ENCODE measurements at places on chromosomes 11 and 22.

DNA sequence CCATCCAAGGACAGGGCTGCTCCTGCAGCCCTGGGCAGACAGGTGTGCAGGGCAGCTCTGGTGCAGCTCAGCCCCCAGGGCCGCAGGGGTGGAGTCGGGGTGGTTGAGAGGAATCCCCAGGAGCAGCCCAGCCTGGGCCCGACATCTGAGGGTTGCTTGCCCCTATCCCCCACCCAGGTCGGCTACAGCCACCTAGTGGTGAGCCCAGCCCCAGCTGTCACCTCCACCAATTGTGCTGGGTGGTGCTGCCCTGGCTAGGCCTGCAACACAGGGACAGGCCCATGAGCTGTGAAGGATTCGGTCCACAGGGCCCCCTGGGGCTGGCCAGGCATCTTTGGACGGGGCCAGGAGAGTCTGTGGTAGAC, 29.6 kb downstream of the RTN4R start:
- peak; percentile 45 for DNase-seq

DNA sequence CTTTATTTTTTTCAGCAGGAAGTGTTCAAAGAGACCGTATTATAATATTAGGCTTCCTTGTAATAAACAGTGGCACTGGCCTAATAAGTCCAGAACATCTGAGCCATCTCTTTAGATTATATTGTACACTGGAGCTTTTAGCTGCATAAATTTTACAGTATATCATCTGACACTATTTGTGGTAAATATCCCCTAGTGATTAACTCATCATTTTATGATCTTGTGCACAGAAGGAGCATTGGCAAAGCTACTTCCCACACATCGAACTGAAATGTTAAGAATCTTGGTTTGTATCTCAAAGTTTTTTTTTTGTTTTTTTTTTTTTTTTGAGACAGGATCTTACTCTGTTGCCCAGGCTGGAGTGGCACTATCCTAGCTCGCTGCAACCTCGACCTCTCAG, 162.7 kb downstream of the HIPK3 start:
- no peak for DNase-seq

GRCh38 chr11:66438504-66439466, at the start of gene MRPL11:
TSS of gene MRPL11 (minus strand) at chr11:66438848. CDS start at chr11:66438754, 94 bp downstream.
- DNase-seq, result peak; percentile 70

GRCh38 chr11:122902951-122903350, 20.4 kb downstream of the JHY start:
- no peak for DNase-seq

GRCh38 chr11:43316451-43316850, 4.7 kb downstream of the API5 start:
- DNase-seq, result no peak

- no peak for DNase-seq
Measured at GRCh38 chr11:69972351-69972802, 105.7 kb upstream of the ANO1 start.

GRCh38 chr11:127106938-127107337, 106.4 kb upstream of the KIRREL3 start:
- DNase-seq, result no peak

- DNase-seq, result no peak
Measured at GRCh38 chr11:10900681-10901415, 43.0 kb upstream of the ZBED5 start.

DNA sequence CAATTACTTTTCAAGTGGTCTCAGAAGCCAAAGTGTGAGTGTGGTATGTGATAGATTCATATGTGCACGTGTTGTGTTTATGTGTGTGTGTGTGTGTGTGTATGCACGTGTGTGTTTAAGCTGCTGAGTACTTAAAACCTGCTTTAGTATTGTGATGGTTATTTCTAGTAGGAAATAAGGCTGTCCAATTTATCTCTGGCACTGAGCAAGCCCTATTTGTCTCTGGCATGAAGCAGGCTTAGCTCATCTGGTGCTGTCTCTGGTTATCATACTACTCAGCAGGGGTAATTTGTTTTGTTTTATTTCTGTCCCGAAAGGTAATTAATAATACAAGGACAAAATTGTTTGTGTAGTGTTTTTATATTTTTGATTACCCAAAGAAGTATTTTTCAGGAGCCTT, 333.7 kb downstream of the FAT3 start:
- no peak for DNase-seq

DNA sequence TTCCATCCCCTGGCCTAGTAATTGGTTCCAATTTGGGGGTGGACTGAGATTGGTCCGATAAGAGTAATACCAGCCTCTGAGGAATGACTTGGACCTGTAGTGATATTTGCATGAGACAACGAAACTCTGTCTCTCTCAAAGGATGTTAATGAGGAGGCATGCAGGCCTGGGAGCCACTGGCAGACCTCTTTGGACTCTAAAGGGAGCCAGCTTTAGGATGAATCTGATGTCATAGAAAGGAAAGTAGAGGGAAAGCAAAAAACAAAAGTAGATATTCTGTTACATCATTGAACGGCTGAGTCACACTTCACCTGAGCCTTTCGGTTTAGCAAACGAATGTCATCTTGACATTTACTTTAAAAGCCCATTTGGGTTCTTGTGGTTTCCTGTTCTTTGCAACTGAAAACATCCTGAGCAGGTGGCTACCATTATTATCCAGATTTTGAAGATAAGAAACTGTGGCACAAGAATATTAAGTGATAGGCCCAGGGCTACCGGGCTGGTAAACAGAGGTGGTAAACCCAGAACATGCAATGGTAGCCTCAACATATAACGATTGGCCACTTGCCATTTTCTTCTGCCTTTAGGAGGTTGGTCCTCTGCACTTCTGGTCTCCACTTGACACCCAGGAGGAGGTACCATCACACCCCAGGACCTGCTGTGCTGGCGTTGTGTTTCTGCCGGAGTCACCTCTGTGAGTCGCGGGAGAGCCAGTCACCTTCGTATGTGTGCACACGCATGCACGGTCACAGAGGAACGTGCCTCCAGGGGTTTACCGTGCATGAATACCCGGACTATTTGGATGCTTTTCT, 42.7 kb downstream of the RTL6 start:
- no peak for DNase-seq

DNA sequence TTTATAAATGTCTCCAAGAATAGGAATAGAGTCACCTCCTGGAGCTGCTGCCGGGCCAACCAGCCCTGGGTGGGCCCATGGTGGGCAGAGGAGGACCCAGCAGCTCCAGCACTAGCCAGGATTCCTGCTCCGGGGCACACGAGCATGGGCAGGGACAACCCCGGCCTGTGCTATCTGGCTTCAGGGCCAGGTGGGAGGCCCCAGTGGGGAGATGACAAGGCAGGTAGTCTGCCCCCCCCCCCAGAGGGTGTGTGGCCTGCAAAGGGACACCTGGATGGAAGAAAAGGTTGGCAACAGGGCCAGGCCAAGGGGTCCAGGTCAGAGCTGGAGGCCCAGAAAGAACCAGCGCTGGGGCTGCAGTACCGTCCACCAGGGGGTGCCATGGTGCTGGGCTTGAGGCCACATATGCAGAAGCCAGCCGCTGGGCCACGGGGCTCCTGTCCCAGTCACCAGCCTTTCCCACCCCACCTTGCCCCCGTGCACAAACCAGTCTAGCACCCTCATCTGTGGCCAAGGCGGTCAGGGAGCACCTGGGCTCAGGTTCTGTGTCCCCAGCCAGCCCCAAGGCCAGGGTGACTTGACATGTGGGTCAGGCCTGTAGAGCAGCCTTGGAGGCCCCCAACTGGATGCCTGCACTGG, 3.4 kb downstream of the TSPAN32 start:
- peak; percentile 59 for DNase-seq

DNA sequence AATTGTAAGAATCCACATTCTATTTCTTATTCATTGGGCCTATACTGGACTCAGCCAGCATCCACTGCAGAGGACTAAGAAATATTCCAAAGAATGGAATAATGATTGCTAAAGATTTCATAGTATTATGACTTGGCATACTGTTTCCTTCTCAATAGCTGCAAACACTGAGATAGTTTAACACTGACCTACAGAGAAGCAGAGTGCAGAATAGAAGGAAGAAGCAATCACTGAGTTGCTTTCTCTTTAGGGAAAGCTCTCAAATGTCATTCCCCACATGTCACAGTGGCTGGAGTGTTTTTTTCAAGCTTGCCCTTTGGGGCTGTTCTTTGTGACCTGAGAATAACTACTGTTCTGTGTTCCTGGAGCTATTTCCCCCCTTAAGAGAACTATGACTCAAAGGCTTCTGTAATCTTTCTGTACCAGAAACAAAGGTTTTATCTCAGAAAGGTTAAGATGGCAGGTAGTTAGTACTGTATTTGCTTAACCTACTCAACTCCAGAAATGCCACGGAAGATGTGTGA, 243.6 kb upstream of the LUZP2 start:
- no peak for DNase-seq

- no peak for DNase-seq
Measured at GRCh38 chr11:73969991-73970800, 12.4 kb downstream of the UCP2 start.

- DNase-seq, result no peak
Measured at GRCh38 chr11:73946798-73947458, 3.9 kb upstream of the DNAJB13 start.

DNA sequence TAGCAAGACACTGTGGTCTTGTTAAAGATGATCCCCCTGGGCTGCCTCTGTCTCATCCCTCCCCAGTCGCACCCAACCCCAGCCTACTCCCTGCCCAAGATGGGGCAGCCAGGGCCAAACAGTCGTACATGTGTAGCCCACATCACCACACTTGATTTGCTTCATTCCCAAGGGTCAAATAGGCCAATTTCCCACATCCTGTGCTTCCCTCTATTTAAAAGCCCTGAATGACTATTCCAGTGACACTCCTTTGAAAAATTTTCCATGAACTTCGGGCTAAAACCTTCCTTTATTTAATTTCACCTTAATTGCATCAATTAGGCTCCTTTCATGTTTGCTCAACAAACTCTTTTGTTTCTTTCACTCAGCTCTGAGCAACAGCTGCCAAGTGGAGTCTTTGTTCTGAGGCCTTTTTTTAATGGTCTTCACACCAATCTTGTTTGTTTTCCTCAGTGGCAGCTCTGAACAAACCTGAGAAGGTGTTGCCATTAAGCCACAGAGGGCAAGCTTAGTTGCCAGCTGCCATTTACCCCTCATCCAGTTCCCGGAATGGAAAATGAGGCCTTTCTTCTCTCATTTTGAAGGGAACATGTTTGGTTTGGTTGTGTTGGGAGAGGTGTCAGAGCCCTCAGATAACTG, 126.9 kb downstream of the APIP start:
- DNase-seq, result no peak

- DNase-seq, result no peak
Measured at GRCh38 chr11:45817191-45817590, 12.2 kb downstream of the SLC35C1 start.

DNA sequence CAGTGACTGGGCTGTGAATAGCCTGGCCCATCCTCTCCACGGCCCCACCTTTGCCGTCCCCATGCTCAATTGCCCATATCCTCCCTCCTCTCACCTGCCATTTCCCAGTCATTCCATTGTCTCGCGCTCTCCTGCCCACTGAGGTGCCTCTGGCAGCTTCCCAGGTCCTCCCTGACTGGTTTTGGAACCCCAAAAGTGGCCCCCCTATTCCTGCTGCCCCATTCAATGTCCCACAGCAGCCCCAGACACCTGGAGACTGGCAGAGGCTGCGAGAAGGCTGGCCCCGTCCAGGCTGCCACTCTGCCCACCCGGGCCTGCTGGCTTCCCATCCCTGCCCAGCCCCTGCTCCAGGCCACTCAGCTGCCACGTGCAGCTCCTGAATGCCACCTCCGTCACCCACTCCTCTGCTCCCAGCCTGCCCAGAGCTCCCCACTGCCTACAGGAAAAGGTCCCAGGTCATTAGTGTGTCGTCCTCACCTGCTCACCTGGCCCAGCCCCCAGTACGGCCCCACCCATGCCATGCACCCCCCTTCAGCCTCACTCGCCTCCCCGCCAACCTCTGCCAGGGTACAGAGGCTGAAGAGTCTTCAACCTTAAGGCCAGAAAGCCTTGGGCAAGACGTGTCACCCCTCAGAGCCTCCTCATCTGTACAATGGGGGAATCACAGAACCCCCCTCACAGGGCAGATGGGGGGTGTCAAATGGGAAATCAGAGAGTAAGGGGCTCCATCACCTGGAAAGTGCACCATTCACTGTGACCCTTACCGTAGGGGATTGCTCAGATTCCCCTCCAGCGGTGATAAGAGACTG, 37.5 kb downstream of the KCNJ4 start:
- DNase-seq, result no peak

GRCh38 chr22:32880061-32880460, 78.6 kb downstream of the TIMP3 start:
- DNase-seq, result no peak

- DNase-seq, result no peak
Measured at GRCh38 chr11:66479394-66480116, 679 bp upstream of the DPP3 start.

DNA sequence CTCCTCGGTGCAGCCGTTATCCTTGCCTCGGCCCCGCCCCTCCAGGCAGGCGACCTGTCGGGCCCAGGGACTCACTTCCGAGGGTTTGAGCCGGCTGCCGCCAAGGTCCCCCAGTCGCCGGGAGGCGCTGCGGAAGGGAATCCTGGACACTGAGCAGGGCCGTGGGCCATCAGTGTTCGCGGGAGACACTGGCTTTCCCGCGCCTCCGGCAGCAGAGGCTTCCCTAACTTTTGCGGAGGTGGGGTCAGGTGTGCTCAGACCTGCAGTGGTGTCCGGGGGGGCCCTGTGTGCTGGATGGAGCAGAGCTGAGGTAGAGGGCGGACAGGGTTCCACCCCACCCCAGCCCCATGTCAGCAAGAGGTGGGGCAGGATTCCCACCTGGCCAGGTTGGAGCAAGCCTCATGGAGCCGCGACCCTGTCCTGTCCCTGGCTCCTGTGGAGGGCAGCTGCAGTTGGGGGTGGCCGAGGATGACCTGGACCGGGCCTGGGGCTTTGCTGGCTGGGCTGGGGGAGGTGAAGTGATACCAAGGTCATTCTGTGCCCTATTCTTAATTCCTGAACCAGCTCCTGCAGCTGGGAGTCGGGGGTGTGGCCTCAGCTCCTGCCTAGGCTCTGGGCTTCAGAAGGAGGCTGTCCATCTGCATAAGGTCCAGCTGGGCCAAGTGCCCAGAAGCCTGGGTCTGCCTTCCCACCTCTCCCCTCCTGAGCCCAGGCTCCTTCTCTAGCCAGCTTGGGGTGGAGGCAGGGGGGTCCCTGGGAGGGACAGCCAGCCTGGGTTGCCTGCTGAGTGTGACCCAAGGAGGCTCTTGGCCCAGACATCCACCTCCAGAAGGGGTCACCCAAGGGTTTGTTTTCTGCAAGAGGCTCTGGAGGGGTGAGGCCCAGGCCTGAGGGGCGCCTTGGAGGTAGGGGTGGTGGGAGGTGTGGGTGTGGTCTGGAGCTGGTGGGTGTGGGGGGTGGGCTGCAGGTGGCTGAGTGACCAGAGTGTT, 8.4 kb downstream of the TSPAN4 start:
- no peak for DNase-seq

GRCh38 chr22:21450320-21450831, 16.8 kb upstream of the TMEM191C start:
- no peak for DNase-seq

DNA sequence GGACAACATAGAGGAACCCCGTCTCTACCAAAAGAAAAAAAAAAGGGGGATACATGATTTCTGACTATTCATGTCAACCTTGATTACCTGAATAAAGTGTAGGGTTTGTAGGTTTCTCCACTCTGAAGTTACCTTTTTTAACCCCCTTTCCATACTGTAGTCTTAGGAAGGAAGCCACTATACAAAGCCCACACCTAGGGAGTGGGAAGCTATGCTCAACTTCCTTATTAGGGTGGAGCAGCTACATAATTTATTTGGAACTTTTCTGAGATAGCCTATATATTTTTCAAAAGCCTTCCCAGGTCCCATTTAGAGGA, 582 bp upstream of the ATP6V1E1 start:
- DNase-seq, result no peak

GRCh38 chr11:20511982-20512381, 87.4 kb upstream of the SLC6A5 start:
- DNase-seq, result no peak

- no peak for DNase-seq
Measured at GRCh38 chr22:32380991-32381390, 23.3 kb downstream of the RFPL3 start.

- no peak for DNase-seq
Measured at GRCh38 chr11:70078781-70079616, 882 bp downstream of the ANO1 start.

All from stimulated activated CD4-positive, alpha-beta T cell treated with anti-CD3 and anti-CD28 coated beads, Interleukin-12 subunit alpha, Interleukin-12 subunit beta, amount 100 ng/mL, for 24 hours (primary cell).